ENCODE measurements at places on chromosomes 11 and 22. TPM values are rescaled to one million over a fixed set of nuclear protein-coding genes. Genes with fewer than 3 reads are reported as not detected.

GRCh38 chr11:33507967-33508366, 192.7 kb downstream of the C11orf91 start:
- no peak for DNase-seq

Gene CTSF
- 39.1 TPM for total RNA-seq

Gene TMEM151A
- total RNA-seq: 6.4 TPM

Gene OR8D4
- 0.47 TPM for total RNA-seq

Gene LMNTD2
- total RNA-seq: 0.16 TPM

- no peak for DNase-seq
These were observed 90.5 kb upstream of the ALX4 start for GRCh38 chr11:44400431-44400830.

Gene PRRG4
- total RNA-seq: 0.16 TPM

GRCh38 chr11:96338910-96339705, 3.9 kb downstream of the MAML2 start:
- DNase-seq: peak; percentile 28

DNA sequence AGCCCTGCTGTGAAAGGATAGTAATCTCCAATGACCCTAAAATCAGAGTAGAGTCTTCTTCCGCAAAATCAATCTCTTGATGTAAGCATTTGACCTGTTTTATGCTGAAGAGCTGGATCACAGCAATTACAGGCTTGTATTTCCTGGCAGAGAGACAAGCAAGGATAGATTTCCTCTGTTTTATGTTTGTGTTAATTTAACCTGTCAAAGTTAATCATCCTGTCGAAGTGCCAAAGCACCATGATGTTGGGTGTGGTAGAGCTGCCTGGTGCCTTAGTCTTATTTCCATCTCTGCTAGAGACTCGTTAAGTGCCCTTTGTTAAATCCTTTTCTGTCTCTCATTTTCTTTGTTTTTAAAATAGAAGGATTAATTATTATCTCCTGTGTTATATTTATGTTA, 248.1 kb downstream of the CNTN5 start:
- no peak for DNase-seq

GRCh38 chr11:111525456-111525855, 10.9 kb downstream of the HOATZ start:
- no peak for DNase-seq
